ENCODE measurements at places on chromosomes 1 and 21. TPM values are rescaled to one million over a fixed set of nuclear protein-coding genes. Genes with fewer than 3 reads are reported as not detected.
A peak's percentile ranks its signal among the peaks of the same experiment; 100 is the strongest.

The KCNJ15 gene
- polyA plus RNA-seq, result 0.38 TPM

The KPRP gene
- polyA plus RNA-seq, result not detected

GRCh38 chr1:47755101-47755990 lies 241.8 kb downstream of the TRABD2B start:
- H3K27me3 ChIP-seq, result no peaks in the 10 kb centered on the region
- peaks cover 11% of the 10 kb centered on the region for H3K4me1 ChIP-seq
- no peak overlapping the region for H3K27ac ChIP-seq

DNA sequence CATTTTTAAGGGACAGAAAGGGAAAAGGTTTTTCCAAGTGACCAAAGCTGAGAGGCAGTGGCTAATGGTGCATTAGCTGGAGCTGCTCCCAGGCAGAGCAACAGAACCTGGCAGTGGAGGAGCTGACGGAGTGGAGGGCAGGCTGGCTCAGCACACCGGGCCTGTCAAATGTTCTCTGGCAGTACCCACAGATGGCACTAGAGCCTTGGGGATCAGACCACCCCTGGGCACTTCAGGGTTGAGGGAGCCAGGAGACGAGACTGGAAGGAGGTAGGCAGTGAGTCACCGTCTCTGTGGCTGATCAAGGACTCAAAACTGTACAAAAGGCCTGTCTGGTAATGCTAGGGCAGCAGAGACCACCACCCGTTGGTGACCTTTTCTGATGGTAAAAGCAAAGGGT lies 121.7 kb upstream of the KIAA0040 start:
- peaks cover 24% of the 10 kb centered on the region for H3K4me1 ChIP-seq
- DNase-seq, result no peak
- H3K27ac ChIP-seq, result no peak overlapping the region
- no peaks in the 10 kb centered on the region for H3K36me3 ChIP-seq
- no peak overlapping the region for H3K4me3 ChIP-seq
- H3K27me3 ChIP-seq, result no peaks in the 10 kb centered on the region

The UHMK1 gene
- 21.8 TPM for polyA plus RNA-seq

DNA sequence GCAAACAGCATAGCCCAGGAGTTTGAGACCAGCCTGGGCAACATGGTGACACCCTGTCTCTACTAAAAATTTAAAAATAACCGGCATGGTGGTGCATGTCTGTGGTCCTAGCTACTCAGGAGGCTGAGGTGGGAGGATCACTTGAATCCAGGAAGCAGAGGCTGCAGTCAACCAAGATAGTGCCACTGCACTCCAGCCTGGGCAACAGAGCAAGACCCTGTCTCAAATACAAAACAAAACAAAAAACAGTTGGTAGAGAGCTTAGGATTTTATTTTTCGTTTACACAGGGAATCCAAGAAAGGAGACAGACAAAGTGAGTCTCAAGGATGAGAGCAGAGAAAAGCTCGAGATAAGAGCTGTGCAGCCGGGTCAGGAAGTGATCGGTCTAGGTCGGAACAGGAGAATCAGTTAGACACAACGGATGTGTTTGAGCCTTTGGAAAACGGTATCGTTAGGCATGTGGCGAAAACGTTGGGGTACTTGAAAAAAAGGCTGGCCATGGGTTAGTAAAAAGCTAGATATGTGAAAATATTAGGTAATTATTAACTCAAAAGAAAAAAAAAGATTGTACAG lies 1.7 kb upstream of the MIB2 start:
- no peaks in the 10 kb centered on the region for H3K4me1 ChIP-seq
- peak; percentile 9 for DNase-seq
- H3K27me3 ChIP-seq, result no peaks in the 10 kb centered on the region
- H3K4me3 ChIP-seq, result peak overlapping the region; percentile 99

GRCh38 chr1:19698181-19698580 lies 33.5 kb downstream of the HTR6 start:
- no peaks in the 10 kb centered on the region for H3K27me3 ChIP-seq
- no peaks in the 10 kb centered on the region for H3K4me1 ChIP-seq
- DNase-seq, result no peak
- H3K4me3 ChIP-seq, result no peak overlapping the region
- no peak overlapping the region for H3K27ac ChIP-seq

DNA sequence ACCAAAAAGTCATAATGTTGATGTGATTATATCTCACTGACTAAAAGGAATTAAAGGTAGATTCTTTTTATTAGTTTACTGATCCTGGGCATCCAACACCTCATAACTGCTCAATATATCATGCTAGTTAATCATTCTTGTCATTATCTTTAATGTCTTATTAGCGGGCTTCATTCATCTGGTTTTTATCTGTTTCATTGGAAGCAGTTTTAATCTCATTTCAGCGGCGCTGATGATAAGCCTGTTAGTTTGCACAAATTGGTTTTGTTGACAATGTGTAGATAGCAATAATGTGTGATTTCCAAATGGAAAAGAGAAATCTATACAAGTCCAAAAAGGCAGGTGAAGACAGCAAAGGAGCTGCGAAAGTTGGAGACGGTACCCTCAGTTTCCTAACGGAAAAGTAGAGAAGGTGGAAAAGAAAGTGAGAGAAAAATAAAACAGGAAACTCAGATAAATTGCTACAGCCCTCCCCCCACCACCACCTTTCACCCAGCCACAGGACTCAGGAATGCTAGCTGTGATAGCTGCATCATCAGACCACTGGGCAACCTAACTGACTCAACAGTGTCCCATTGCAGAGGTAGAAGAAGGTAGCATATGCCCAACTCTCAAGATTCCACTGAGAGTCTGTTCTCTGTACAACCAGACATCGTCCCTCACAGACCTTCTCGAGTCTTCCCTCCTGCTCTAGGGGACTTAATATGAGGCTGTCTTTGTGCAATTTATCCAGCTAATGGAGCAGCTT lies 241.7 kb upstream of the CAMK1G start:
- H3K27me3 ChIP-seq, result no peaks in the 10 kb centered on the region
- H3K4me1 ChIP-seq, result no peaks in the 10 kb centered on the region
- no peaks in the 10 kb centered on the region for H3K36me3 ChIP-seq
- no peak overlapping the region for H3K4me3 ChIP-seq
- DNase-seq, result no peak
